ENCODE measurements at places on chromosomes 2 and 18. TPM values are rescaled to one million over a fixed set of nuclear protein-coding genes. Genes with fewer than 3 reads are reported as not detected.

DNA sequence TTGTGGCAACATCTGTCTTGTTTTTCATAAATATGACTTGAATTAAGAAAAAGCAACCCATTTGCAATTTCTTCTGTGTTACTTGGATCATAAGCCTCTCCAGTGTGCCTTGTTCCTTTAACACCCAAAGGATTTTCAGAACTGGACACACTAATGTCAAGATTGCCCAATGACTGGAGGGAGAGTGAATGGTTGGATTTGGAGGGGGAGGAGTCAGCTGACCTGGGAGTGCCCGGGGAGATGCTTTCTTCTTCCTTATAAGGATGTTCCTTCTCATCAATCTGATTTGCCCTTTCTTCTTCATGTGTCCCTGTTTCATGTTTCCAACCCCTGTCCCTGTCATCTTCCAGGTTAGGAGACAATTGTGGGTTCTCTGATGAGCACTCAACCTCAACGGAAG lies 48.8 kb downstream of the ALPK2 start:
- no peak for DNase-seq

- peak; percentile 4 for DNase-seq
Measured at GRCh38 chr2:111986116-111986900, 68.8 kb upstream of the TMEM87B start.

DNA sequence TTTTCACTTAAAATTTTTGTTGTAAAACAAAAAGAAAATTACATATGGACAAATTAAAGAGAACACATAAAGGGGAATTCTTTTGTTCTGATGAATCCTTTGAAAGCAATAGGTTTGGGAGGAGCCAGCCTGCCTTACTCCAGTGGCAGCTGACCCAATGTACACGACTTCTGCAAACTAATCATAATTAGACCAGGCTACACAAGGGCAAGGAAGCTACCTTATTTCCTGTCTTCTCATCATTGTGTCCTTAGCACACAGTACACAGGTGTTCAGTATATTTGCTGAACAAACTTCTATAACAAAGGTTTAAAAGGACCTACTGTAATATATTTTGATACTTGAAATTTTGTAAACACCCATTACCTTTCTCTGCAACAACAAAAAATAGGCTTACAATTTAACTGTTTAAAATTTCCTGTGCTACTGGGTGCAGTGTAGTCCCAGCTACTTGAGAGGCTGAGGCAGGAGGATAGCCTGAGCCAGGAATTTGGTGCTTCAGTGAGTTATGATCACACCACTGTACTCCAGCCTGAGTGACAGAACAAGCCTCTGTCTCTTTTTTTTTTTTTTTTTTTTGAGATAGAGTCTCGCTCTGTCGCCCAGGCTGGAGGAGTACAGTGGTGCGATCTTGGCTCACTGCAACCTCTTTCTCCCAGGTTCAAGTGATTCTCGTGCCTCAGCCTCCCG lies 18.9 kb downstream of the KCNG3 start:
- DNase-seq, result no peak

GRCh38 chr2:174023591-174024523 lies 58.7 kb upstream of the SP3 start:
- DNase-seq, result no peak

DNA sequence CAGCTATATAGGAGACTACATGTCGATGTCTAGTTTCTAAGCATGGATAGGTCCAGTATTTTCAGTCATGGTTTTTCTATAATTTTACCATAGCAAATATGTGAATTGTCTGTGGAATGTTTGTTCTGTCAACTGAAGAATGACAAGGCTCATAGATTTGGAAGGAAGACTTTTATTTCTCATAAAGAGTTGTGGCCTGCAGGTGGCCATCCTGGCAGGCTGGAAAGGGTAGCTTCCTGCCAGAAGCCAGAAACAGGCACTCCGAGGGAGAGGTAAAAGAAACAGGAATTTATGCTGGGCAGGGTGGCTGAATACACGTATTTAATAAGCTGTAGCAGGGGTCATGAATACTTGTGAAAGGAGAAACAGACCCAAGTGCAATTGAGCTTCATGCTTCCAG lies 182.1 kb downstream of the PARD3B start:
- DNase-seq, result no peak

DNA sequence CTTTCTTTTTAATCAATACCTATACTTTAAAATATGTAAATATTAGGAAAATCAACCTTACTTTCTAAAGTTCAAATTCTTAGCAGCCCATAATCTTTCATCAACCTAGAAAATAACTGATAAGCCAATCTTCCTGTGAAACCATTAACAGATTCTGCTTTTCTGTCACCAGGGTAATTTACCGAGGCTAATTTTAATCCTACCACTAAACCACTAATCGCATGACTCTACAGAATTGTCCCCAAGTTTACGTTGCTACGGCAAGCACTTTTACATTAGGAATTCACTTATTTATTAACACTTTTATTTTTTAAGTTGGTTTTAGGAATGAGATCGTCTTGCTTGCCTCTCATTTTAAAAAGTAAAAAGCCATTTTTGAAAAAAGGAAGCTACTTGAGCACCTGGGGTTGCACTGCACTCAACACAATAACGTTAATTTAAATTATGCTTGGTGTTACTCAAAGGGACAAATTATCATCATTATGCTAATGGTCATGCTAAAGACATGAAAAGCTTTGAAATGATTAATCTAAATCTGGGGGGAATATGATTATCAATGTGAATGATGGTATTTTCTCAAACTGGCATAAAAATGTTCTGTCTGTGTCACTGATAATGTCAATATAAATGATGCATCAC lies 10.2 kb downstream of the ZNF516 start:
- no peak for DNase-seq

GRCh38 chr2:170950221-170950761 lies 21.2 kb downstream of the GORASP2 start:
- no peak for DNase-seq

DNA sequence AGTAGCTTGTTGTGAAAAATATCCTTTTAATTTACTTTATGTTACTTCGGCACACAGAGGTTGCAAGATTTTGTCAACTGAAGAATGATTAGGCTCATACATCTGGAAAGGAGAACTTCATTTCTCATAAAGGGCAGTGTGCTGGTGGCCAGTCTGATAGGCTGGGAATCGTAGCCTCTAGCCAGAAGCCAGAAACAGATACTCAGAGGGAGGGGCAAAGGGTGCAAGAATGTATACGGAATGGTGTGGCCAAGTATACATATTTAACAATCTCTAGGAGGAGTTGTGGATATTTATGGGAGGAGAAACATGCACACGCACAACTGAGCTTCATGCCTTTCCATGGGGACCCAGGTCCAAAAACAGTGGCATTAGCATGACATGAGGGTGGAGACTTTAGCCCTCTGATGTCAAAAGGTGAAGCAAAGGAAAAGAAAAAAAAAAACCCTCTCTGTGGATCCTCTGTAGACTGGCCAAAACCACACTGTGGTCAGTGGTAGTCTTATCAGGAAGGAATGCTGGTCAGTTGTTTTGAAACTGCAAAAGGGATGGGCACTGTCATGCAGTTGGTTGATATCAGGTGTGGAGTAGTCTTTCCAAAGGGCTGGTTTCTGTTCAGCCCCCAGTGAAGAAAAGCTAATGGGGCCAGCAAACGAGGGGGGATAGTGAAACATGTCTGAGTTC lies 34.9 kb upstream of the APCDD1 start:
- no peak for DNase-seq

GRCh38 chr2:15767679-15768078 lies 172.7 kb upstream of the MYCN start:
- no peak for DNase-seq

DNA sequence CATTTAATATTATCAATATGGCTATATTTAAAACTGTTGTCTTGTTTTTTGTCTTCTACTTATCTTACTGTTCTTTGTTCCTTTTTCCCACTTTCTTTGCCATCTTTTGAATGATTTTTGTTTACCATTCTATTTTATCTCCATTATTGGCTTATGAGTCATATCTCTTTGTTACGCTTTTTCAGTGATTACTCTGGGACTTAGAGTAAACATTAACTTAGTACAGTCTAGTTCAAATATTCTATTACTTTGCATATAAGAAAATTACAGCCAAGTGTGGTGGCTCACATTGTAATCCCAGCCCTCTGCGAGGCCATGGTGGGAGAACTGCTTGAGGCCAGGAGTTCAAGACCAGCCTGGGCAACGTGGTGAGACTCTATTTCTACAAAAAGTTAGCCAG lies 26.1 kb downstream of the ADCY3 start:
- DNase-seq, result no peak

DNA sequence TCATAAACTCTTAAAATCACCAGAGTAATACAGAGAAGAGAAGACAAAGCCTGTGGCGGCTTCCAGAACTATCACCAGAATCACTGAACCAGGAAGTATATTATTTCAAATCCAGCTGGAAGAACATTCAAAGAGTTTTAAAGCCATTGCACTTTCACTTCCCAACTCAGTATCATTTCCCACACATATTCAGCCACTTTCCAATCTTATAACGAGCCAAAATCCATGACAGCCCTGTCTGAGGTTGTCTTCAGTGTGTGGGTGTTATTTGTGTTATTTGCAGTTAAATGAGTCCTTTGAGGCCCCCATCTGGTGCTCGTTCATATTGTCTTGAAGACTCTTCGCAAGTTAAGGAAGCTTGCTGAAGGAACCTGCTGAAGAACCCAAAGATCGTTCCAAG lies 559.9 kb downstream of the TSN start:
- DNase-seq, result no peak

GRCh38 chr2:72919414-72920317 lies 2.3 kb downstream of the EMX1 start:
- DNase-seq, result no peak

DNA sequence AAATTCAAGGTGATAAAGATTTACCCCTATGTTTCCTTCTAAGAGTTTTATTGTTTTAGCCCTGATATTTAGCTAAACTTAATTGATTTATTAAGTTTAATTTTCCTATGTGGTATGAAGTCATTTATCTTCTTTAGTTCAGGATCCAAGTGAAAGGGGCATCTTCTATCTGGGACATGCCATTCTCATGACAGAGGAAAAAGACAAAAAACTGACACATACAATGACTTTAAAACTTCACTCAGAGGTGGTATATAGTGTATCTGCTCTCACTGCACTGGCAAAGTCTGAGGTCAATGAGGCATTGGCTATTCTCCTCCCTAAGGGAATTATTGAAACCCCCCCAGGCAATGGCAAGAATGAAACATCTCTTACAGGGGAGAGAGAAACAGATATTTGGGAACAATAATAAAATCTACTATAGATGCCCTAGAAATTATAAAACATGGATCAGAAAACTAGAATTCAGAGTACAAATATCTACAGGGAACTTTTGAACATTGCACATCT lies 237.4 kb downstream of the MYCN start:
- no peak for DNase-seq

- DNase-seq, result no peak
Measured at GRCh38 chr2:218267259-218267658, 2.7 kb downstream of the AAMP start.

DNA sequence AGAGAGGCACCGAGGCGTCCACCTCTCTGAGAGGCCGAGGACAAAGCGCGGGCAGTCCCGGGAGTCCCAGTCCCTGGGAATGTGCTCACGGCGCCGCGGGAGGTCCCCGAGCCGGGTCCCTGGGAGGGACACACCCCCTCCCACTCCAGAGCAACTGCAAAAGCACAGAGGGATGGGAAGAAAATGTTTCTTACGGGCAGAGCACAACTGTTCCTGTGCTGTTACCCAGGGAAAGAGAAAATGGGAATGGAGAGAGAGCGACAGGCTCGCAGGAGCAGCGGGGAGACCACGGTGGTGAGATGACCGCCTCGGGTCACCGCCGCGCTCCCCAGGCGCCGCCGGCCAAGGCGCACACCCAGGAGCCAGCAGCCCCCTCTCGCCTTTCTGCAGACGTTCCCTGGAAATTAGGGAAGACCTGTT lies 1.2 kb upstream of the BCL11A start:
- no peak for DNase-seq

- no peak for DNase-seq
Measured at GRCh38 chr18:23330423-23330822, 122.7 kb upstream of the RIOK3 start.

- DNase-seq, result no peak
Measured at GRCh38 chr2:234699456-234699855, 202.6 kb upstream of the ARL4C start.

- no peak for DNase-seq
Measured at GRCh38 chr2:160921386-160921964, 238.8 kb upstream of the TANK start.

The TEKT4 gene
- 0.17 TPM for polyA plus RNA-seq

The DPP4 gene
- 121 TPM for polyA plus RNA-seq

The G6PC2 gene
- 0.24 TPM for polyA plus RNA-seq

The IL1R1 gene
- polyA plus RNA-seq, result 24.9 TPM

The FTCDNL1 gene
- 1.1 TPM for polyA plus RNA-seq

Data from renal pelvis (tissue), 12 donors.